ENCODE measurements at places on chromosomes 5 and 9.
A peak's percentile ranks its signal among the peaks of the same experiment; 100 is the strongest.

DNA sequence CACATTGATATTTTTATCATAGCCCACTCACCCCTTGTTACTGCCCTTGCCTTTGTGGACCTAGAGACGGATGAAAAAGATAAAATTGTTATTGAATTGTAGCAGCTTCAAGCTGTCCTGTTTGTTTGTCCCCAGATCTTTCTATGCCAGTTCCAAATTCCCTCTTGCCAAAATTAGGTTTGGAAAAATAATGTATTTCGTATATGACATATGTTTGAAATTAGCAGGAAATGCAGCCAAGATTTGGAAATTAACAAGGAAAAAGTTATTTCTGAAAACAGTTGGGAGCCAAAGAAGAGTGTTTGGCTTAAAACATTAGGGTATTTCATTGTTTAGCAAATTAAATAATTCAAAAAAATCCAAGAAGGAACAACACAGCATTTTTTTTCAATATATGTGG, 33.5 kb downstream of the SPATA31D1 start:
- DNase-seq = no peak

DNA sequence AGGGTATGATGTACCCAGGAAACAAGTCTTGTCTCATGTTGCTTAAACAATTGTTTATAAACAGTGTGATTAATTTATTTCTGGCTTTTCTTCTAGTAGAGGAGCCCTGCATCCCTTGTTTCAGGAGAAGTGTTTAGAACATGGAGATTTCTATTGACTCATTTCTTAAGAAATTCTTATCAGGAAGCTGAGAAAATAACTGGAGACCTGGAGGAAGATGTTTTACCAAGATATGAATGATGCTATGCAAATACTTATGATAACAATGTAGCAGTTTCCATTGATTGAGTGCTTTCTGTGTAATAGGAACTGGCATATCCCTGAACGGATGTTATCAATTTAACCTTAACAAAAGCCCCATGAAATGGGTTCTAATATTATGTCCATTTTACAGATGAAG, 108.6 kb downstream of the FBXO38 start:
- no peak for DNase-seq

- no peak for DNase-seq
Observed at GRCh38 chr9:76095585-76095984, 205.1 kb downstream of the PCSK5 start.

GRCh38 chr5:443239-444151, 519 bp downstream of the EXOC3 start:
- DNase-seq = peak; percentile 51

GRCh38 chr5:58239045-58239444, 220.8 kb downstream of the PLK2 start:
- DNase-seq = no peak

DNA sequence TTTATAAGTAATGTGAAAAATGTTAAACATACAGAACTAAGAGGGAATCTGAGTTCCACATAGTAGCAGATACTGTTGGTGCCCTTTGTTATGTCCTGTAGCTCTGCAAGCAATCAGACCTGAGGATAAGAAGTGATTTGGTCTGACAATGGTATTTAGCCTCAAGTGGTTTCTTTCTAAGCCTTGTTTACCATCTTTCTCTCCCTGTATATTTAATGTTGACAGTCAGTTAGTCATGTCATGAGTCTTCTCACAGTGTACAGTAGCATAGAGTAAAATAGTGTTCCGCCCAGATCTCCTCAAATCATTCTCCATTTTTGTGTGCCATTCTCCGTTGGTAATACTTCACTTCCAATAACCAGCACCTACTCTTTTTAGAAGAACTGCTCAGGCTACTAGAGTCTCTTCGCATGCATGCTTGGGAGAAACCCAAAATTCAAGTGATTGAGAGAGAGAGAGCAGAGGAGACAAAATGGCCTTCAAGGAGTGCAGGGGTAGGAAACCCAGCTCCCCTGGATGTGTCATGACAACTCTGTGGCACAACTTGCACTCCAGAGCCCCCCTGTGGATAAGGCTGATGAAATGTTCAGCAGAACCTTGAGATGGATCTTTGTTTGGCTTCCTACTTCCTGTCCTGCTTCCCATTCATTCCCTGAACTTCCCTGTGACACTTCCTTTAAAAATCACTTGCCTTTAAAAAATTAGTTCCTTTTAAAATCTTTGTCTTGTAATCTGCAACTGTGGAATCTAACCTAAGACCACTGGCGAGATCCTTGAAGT, 129.2 kb upstream of the FST start:
- no peak for DNase-seq

- no peak for DNase-seq
Observed at GRCh38 chr9:136988872-136989271, 3.4 kb upstream of the PAXX start.

DNA sequence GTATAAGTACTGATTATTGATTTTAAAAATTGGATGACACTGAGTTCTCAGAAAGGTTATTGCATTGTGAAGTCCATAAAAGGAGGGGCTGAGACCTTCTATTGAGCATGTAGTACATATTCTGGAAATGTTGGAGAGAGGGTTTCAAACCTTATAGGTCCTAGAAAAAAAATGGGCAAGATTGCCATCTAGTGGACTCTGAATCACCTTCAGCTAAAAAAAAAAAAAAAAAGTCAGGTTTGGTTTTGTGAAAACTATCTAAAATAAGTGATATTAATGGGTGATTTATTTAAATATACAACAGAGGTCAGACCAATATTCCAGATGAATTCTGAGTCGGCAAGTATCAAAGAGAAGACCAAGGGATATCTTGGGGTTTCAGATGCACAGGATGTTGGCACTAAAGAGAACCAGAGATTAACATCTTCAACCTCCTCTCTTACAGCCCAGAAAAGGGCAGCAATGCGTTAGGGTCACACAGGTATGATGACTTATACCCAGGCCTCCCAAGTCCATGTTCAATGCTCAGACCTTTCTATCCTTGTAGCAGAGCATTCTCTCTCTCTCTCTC, 109.8 kb upstream of the NMUR2 start:
- DNase-seq = no peak

- DNase-seq = no peak
Observed at GRCh38 chr9:84788803-84789462, 119.4 kb downstream of the NTRK2 start.

All from dorsolateral prefrontal cortex (tissue), 122 donors.